SW 1271 (cell line): ENCODE measurements at places on chromosomes 7 and 10.

GRCh38 chr7:130365511-130366441 lies 14.5 kb upstream of the CPA1 start:
- DNase-seq, result peak; percentile 47

GRCh38 chr10:98323221-98324164 lies 55.5 kb upstream of the LOXL4 start:
- DNase-seq, result peak; percentile 67

DNA sequence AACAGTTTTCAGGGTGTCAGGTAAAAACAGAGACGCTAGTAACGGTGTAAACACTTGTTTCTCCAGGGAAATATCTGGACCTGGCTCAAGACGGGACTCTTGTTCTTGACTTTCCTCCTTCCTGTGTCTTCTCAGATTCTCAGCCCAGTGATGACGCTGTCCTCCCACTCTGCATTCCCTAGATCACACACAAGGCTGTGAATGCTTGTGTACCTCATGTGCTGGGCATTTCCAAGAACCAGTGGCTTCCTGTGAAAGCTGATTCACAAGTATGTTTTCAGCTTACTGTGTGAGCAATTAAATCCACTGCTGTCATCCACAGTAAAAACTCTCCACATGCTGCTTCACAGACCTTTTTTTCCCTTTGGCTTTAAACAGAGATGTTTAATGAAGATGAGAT lies 193.8 kb upstream of the DPP6 start:
- no peak for DNase-seq

DNA sequence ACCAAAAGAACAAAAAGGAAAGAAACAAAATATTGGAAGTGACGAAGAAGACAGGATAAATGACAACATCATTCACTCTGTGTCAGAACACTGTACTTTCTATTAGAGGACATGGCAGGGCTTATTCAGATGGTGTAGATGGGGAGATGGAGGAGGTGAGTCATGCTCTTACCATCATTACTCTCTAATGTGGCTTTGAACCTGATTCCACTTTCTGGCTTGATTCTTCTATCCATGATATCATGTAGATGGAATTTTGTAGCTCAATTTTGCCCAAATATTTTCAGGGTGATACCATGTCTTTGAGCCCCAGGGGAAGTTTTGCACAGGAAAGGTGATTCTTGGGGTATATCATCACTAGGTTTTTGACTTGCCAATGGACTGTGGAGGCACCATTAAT lies 91.7 kb downstream of the CFAP58 start:
- DNase-seq, result no peak

DNA sequence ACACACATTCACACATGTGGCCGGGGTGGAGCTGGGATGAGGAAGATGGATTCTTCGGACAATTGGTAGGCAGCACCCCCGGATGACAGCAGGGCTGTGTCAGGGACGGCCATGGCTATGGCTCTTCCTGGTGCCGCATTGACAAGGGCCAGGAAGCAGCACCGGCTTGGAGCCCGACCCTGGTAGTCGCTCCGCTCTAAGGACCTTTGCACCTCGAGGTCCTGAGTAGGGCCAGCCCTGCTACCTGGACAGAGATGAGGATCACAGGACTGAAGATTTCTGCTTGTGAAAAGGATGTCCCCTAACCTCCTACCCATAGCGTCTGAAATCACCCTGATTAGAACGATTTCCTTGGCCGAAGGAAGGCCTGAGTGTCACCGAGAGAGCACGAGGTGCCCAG lies 134.1 kb downstream of the ADARB2 start:
- no peak for DNase-seq

- DNase-seq, result no peak
Measured at GRCh38 chr10:29113616-29113945, 175.3 kb upstream of the LYZL1 start.

DNA sequence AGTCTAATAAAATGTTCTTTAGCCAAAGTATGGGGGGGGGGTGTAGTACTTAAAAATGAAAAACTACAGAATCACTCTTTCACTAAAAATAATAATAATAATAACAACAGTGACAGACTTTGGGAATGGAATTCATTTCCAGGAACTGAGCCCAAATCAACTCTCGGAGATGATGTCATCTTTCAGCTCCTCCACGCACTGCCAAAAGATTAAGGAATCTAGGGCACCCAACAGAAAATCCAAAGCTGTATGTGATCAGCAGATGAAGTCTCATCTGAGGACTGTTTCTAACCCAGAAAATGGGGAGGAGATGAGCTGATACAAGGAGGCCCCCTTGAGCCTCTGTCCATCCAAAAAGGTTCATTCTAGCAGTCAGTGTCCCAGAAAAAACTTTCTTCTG lies 54.5 kb downstream of the GRB10 start:
- DNase-seq, result no peak

GRCh38 chr10:94500063-94500462 lies 45.5 kb upstream of the HELLS start:
- peak; percentile 20 for DNase-seq

- DNase-seq, result no peak
Measured at GRCh38 chr10:94757916-94758315, 4.6 kb upstream of the CYP2C19 start.
